ENCODE measurements at places on chromosomes 6 and 20. TPM values are rescaled to one million over a fixed set of nuclear protein-coding genes. Genes with fewer than 3 reads are reported as not detected.

MEI4 gene
- 0.06 TPM for total RNA-seq

ALDH5A1 gene
- 2.5 TPM for total RNA-seq

RIPPLY2 gene
- not detected for total RNA-seq

CST2 gene
- total RNA-seq, result 0.45 TPM

ANKEF1 gene
- 0.42 TPM for total RNA-seq

FILIP1 gene
- 41.7 TPM for total RNA-seq

RNF144B gene
- 6.6 TPM for total RNA-seq

OCSTAMP gene
- not detected for total RNA-seq

GRCh38 chr6:127554435-127555006 lies 22.5 kb upstream of the C6orf58 start:
- no peaks in the 10 kb centered on the region for H3K36me3 ChIP-seq
- H3K27me3 ChIP-seq, result no peaks in the 10 kb centered on the region
- H3K4me1 ChIP-seq, result no peaks in the 10 kb centered on the region
- no peak overlapping the region for H3K27ac ChIP-seq

DNA sequence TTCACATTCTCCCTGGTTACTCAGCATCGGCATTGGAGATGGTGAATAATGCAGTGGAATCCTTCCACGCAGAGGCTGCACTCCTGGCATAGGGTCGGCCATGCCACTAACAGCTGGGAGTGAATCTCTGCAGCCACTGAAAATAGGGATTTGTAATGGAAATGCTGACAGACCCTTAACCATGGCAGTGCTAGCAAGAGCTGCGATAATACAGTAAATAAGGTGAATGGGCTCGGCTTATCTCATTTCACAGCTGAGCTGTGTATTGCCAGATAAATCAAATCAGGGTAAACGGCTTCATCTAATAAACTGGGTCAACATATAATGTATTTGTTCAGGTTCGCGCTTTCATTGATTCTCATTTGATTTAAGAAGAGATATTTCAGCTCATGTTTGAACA lies 156.8 kb downstream of the SLC35B3 start:
- no peaks in the 10 kb centered on the region for H3K36me3 ChIP-seq
- no peak for DNase-seq
- no peak overlapping the region for H3K27ac ChIP-seq
- H3K4me3 ChIP-seq, result no peak overlapping the region
- no peaks in the 10 kb centered on the region for H3K27me3 ChIP-seq
- no peaks in the 10 kb centered on the region for H3K4me1 ChIP-seq

DNA sequence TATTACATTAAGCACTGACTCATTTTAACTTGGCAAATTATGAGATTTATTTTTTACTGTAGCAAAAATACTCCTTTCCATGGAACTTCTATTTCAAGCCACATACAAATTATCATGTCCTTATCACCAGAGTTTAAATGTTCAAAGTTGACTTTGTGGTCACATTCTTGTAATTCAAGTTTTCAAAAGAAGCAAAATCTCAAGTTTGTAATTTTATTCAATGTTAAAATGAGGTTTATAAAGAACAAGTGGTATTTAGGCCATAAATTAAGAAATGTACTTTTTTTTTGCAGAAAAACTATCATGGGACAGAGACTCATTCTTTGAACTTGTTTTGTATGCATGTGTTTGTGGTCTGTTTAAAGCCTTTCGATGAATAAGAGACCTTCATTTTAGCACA lies 811.5 kb downstream of the TENT5A start:
- DNase-seq, result no peak
- no peak overlapping the region for H3K27ac ChIP-seq
- no peaks in the 10 kb centered on the region for H3K27me3 ChIP-seq
- peaks cover 6% of the 10 kb centered on the region for H3K4me1 ChIP-seq
- H3K36me3 ChIP-seq, result no peaks in the 10 kb centered on the region

DNA sequence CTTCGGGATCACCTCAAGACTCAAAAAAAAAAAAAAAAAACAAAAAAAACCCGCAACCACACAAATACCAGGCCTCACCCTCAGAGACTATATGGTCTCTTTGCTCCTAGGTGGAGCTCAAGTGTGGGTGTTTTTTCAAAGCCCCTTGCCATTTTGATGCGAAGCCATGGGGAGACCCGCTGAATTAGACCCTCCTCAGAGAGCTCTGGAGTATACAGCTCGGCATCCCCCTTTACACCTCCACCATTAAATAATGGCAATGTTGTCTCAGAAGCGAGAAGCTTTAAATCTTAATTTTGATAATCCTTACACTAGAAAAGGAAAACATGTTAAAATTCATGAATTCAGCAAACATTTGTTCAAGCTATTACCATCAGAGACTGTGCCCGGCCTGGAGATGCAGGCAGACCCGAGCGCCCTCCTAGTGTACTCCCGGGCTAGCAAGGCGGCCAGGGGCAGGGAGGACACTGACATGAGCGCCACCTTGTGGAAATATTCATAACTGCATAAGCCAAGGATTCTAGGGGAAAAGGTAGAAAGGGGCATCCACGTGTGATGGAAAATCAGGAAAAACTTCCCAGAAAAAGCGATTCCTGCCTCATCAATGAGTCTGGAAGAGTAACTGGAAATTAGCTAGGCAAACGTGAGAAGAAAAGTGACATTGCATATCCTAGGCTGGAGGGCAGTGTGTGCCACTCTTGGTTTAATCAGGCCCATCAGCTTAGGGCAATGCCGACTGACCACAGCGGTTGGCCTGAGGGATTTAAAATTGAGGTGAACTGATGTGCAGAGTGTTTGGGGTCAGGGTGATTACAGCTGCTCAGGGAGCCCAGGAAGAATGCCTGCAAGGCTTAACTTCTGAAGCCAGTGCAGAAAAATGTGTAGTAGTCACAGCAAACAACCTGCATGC lies 72.5 kb downstream of the B3GAT2 start:
- no peaks in the 10 kb centered on the region for H3K27me3 ChIP-seq
- H3K36me3 ChIP-seq, result no peaks in the 10 kb centered on the region
- no peak for DNase-seq
- no peaks in the 10 kb centered on the region for H3K4me1 ChIP-seq
- H3K27ac ChIP-seq, result no peak overlapping the region

GRCh38 chr6:91538622-91539021 lies 951.8 kb upstream of the MAP3K7 start:
- no peaks in the 10 kb centered on the region for H3K4me1 ChIP-seq
- no peak for DNase-seq
- no peaks in the 10 kb centered on the region for H3K27me3 ChIP-seq

- H3K27me3 ChIP-seq, result no peaks in the 10 kb centered on the region
- H3K27ac ChIP-seq, result no peak overlapping the region
- H3K4me3 ChIP-seq, result no peak overlapping the region
- H3K36me3 ChIP-seq, result no peaks in the 10 kb centered on the region
- H3K4me1 ChIP-seq, result no peaks in the 10 kb centered on the region
Observed at GRCh38 chr6:91608428-91608827, 1021.6 kb upstream of the MAP3K7 start.

DNA sequence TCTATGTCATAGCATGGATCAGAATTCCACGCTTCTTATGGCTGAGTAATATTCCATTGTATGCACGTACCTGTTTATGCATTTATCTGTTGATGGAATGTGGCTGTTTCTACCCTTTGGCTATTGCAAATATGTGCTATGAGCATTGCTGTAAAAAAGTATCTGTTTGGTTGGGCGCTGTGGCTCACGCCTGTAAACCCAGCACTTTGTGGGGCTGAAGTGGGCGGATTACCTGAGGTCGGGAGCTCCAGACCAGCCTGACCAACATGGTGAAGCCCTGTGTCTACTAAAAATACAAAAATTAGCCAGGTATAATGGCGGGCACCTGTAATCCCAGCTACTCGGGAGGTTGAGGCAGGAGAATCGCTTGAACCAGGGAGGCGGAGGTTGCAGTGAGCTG lies 182.4 kb downstream of the BCAS1 start:
- no peak for DNase-seq
- no peak overlapping the region for H3K4me3 ChIP-seq
- no peaks in the 10 kb centered on the region for H3K4me1 ChIP-seq
- H3K27me3 ChIP-seq, result no peaks in the 10 kb centered on the region
- H3K36me3 ChIP-seq, result no peaks in the 10 kb centered on the region
- no peak overlapping the region for H3K27ac ChIP-seq

- H3K27ac ChIP-seq, result no peak overlapping the region
- H3K36me3 ChIP-seq, result no peaks in the 10 kb centered on the region
- no peaks in the 10 kb centered on the region for H3K4me1 ChIP-seq
- H3K27me3 ChIP-seq, result no peaks in the 10 kb centered on the region
Observed at GRCh38 chr6:51843456-51844056, 243.9 kb downstream of the PKHD1 start.

DNA sequence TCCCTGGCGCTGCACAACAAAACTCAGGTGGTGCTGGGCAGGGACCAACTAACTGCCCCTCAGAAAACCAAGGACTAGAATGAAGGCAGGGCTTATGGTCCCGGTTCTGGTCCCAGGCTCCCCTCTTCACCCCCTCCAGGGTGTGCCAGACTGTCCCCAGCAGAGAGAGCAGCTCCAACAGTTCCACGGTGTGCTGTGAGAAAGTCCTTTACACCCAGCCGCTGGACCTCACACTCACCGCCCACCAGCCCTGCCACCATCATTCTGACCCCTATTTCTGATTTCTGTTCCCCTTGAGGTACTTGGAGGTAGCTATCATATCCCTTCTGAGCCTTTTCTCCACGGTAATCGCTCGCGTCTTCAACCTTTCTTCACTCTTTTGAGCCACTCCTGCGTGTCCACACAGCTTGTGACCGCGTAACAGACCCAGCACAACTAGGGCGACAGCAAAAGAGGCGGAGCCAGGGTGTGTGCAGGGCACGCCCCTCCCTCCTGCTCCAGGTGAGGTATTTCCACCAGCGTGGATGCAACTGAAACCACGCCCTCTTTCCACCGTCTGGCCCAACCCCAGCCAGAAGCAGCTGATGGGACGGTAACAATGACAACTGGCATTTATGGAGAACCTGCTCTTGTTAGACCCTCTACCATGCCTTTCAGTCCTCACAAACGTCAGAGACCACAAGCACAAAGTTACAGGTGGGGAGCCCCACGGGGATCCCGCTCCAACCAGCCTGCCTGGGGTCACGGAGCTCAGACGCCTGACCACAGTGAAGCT lies 2.3 kb downstream of the PXDC1 start:
- peak overlapping the region; percentile 99 for H3K27ac ChIP-seq
- H3K4me3 ChIP-seq, result peak overlapping the region; percentile 91
- H3K36me3 ChIP-seq, result no peaks in the 10 kb centered on the region
- no peaks in the 10 kb centered on the region for H3K27me3 ChIP-seq
- peaks cover 65% of the 10 kb centered on the region for H3K4me1 ChIP-seq

DNA sequence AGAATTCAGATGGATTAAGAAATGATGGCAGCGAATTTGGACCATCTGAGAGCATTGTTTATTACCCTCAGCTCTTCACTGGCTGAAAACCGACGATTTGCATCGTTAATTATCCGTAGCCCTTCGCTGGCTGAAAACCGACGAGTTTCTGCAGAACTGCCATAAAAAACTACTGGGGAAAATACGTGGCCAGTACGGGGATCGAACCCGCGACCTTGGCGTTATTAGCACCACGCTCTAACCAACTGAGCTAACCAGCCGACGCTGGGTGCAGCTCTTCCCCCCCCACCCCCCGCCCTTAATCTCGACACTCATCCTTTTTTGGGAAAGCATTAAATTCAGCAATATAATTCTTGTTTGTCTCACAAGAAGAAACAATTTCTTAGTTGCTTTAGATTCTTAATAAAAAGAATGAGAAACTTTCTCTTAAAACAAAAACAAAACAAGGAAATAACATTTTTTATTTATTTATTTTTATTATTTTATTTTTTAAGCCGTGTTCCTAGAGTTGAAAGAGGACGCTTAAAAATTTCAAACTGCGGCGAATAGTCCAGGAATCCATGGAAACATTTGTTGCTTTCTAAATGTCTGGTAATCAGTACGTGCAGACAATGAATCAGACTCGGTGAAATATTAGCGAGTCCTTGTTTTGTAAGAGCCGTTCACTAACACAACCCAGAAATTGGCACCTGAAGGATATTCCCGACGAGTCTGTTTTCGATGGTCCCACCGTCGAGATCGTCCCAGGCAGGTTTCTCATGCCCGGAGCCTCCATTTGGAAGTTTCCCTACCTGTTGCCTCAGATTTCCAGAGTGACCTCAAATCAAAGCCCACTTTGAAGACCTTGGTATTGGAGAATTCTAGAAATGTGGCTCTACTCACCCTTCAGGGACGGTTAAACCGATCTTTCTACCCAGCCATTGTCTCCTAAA lies 27.8 kb downstream of the PRSS16 start:
- H3K4me3 ChIP-seq, result no peak overlapping the region
- H3K27me3 ChIP-seq, result peaks cover 89% of the 10 kb centered on the region
- no peak for DNase-seq
- H3K4me1 ChIP-seq, result no peaks in the 10 kb centered on the region
- no peak overlapping the region for H3K27ac ChIP-seq

DNA sequence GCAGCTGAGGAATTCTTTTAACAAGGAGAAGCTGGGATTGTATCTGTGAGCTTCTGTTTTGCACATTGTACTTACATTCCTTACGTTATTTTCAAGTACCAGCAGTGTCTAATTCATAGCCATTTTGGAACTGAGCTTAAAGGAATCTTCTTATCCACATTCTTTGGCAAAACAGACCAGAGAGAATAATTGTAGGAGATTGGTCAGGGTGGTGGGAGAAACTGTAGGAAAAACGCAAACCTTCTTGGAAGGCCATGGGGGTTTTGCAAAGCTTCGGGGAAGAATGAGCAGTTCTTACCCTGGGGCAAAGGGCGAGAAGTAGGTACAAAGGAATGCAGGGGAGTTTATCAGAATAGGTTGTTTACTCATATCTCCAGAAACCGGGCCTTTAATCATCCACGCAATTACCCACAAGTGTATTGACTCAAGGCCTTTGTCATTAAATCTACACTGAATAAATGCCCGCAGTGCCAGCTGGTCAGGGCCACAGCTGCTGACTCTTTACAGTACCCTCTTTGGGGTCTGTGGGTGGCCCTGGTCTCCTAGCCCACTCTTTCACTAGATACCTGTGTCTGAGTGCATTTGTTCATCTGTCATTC lies 39.6 kb upstream of the SPTLC3 start:
- H3K36me3 ChIP-seq, result no peaks in the 10 kb centered on the region
- H3K4me1 ChIP-seq, result no peaks in the 10 kb centered on the region
- no peak overlapping the region for H3K27ac ChIP-seq
- DNase-seq, result no peak

GRCh38 chr6:159716247-159717096 lies 10.8 kb upstream of the WTAP start:
- no peaks in the 10 kb centered on the region for H3K27me3 ChIP-seq
- no peaks in the 10 kb centered on the region for H3K36me3 ChIP-seq
- DNase-seq, result peak; percentile 91
- peaks cover 42% of the 10 kb centered on the region for H3K4me1 ChIP-seq
- H3K27ac ChIP-seq, result peak overlapping the region; percentile 81

DNA sequence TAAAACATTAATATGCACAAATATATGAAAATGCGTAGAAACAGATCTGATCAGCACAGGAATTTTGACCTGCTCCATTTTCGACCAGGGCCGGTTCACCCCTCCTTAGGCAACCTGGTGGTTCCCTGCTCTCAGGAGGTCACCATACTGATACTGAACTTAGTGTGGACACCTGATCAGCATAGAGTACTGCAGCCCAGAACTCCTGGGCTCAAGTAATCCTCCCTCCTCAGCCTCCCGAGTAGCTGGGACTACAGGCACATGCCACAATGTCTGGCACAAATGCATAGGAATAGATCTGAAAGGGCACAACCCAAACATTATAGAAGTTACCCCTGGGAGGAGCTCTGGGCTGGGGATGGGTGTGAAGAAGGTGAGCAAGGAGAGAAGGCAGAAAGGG lies 24.7 kb upstream of the DDO start:
- H3K4me3 ChIP-seq, result no peak overlapping the region
- DNase-seq, result peak; percentile 55
- H3K27ac ChIP-seq, result no peak overlapping the region
- H3K36me3 ChIP-seq, result no peaks in the 10 kb centered on the region
